ENCODE measurements at places on chromosomes 11 and 22.

GRCh38 chr11:9003573-9004182, at the start of gene NRIP3:
Gene NRIP3, minus strand, starts transcription at chr11:9004001. Its CDS starts 66 bp downstream, at chr11:9003935.
- no peak for DNase-seq

- no peak for DNase-seq
These were observed 27.2 kb downstream of the TMPRSS6 start for GRCh38 chr22:37082251-37082873.

- DNase-seq = no peak
These were observed 21.6 kb upstream of the SLC22A12 start for GRCh38 chr11:64569300-64569970.

DNA sequence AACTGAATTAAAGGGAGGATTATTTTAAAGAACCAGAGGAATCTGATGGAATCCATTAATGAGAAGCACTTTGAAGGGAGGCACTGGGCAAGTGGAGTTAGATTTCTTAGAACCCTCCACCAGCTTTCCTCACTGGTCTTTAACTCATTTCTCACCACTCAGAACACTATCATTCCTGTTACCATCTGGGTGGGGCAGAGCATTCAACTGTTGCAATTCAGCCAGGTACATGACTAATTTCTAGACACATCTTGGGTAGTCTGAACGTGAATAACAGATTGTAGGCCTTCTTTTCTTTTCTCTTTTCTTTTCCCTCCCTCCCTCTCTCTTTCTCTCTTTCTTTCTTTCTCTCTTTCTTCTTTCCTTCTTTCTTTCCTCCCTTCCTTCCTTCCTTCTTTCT, 15.5 kb upstream of the MMP1 start:
- no peak for DNase-seq

DNA sequence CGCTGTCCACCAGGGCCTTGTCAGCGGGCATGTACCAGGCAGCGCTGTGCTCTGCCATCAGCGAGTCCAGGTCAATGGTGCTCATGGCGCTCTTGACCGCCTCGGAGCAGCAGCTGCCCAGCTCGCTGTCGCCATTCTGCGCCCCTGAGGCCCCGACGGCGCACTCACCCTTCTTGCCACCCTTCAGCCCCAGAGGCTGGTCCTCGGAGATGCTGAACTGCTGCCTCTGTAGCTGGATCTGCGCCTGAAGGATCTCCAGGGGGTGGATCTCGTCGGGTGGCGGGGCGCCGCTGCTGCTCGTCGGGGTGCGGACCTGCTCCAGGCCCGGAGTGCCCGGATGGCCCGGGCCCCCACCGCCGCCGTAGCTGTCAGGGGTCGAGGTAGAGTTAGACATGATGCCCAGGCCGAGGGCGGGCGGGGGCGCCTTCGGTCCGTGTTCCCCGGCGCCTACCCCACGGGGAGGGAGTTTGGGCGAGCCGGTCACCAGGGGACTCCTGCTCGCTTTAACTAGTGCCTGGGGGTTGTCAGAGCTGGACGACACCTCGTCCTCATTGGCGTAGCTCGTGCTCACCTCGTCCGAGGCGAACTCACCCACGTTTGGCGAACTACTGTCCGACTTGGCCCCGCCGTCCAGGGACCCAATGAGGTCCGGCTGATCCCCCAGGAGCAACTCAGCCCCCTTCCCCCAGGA, 4.6 kb downstream of the MN1 start:
- DNase-seq = no peak

DNA sequence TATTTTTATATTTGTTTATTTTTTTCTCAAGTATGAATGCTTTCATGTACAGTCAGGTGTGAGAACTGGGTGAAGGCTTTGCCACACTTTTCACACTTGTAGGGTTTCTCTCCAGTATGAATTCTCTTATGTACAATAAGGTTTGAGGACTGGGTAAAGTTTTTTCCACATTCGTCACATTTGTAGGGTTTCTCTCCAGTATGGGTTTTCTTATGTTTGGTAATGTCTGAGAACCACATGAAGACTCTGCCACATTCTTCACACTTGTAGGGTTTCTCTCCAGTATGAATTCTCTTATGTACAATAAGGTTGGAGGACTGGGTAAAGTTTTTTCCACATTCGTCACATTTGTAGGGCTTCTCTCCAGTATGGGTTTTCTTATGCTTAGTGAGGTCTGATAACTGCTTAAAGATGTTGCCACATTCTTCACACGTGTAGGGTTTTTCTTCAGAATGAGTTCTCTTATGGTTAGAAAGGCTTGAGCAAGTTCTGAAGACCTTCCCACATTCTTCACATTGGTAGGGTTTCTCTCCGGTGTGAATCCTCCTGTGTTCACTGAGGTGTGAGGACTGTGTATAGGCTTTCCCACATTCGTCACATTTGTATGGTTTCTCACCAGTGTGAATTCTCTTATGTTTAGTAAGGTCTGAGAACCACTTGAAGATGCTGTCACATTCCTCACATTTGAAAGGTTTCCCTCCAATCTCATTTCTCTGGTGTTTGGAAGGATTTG, 19.7 kb downstream of the ZNF195 start:
- no peak for DNase-seq

- DNase-seq = no peak
These were observed 142.7 kb downstream of the FBXO7 start for GRCh38 chr22:32617271-32617670.

DNA sequence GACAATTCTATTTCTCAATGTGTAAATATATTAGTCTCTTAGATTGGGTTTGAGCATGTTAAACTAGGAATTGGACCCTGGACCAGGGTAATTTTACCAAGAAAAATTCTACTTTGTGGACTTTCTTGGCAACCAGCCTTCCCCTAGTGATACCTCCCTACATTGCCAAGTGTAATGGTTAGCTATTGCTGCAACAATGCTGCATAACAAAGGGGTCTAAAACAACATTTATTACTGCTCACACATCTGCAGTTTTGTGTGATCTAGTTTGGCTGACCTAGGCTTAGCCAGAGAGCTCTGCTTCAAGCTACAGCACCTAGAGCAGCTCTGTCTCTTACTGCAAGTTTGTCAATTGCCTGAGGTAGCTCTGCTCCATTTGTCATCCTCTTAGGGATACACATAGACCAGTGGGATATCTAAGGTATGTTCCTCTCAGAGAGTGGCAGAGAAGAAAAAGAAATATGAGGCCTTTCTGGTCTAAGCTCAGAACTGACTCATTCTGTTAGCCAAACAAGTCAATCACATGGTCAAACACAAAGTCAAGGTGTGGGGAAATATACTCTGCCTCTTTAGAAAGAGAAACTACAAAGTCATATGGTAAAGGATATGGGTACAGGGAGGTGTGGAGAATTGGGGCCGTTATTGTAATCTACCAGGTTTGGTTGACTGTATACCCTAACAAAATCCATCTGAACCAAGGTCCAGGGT, 2.0 kb upstream of the LAYN start:
- DNase-seq = no peak

DNA sequence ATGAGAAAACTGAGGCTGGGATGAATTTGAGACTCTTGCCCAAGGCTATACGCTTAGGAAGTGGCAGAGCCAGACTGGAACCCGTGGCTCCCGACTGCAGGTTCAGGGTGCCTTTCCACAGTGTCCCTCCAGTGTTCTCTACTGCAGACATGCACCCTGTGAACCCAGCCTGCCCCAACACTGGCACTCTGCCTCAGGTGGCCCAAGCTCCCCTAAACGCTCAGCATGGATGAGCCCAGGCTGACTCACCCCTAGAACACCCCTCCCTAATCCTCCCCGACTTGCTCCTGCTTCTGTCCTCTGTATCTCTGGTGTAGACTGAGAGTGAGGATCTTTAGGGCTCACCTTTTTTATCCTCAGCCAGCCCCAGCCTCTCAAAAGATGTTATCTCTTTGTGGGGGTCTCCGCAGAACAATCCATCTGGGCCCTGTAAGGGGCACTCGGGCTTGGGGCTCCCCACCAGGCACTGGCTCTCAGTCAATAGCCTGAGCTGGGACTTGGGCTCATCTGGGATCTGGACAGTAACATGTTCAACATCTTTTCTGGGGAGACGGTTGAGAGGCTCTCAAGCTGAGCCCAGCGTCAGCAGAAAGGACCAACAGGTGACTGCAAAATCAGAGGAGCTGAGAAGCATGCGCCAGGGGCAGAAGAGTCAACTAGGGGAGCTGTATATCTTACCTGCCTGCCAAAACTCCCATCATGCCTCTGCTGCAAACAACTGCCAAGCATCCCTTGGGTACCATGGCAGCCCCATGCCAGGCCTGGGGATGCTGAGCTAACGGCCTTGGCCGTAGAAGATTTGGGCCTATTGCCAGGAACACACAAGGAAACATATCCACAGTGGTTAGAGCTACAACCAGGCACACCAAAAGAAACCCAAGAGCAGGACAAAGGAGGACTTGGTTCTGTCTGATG, 176.2 kb downstream of the BUD13 start:
- no peak for DNase-seq

DNA sequence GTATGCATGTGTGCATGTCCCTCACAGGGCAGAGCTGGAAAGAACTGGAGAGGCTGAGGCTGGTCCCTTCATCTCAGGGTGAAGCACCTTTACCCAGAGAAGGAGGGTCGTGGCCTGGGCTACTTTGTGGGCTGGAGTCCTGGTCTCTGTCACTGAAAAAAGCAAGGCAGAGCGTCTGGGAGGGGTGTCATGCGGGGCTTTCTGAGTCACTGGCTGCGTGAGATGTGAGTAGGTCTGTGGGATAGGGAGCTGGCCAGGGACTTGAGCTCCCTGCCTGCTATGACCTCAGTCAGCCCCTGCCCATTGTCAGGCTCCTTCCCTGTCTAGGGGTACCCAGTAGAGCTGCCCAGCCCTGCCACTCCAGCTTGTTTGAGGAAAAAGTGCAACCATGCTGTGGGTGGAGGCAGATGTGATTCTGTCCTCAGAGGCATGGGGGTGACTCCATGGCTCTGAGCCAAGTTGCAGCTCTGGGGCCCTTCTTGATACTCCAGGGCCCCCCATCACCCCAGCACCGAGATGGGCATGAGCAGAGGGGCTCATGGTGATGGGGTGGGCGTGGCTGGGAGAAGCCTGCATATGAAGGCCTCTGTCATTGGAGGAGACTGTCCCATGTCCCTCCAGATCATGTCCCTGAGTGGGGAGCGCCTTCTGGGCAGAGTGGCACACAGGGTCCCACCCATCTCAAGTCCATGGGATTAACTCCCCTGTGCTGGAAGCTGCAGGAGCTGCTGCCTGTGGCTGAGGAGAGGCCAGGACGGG, 27.8 kb downstream of the KCNQ1 start:
- DNase-seq = no peak

GRCh38 chr11:41943656-41944055, 484.2 kb upstream of the LRRC4C start:
- DNase-seq = no peak

GRCh38 chr11:13174090-13174489, 103.5 kb upstream of the BMAL1 start:
- no peak for DNase-seq

- DNase-seq = no peak
These were observed 109.5 kb downstream of the FANCF start for GRCh38 chr11:22516111-22516510.

GRCh38 chr22:25741692-25742626, at the start of gene MYO18B:
Gene MYO18B, plus strand, starts transcription at chr22:25742188. Its CDS starts 18,905 bp downstream, at chr22:25761093.
- no peak for DNase-seq

- no peak for DNase-seq
These were observed 119.9 kb downstream of the MIAT start for GRCh38 chr22:26777156-26777801.

DNA sequence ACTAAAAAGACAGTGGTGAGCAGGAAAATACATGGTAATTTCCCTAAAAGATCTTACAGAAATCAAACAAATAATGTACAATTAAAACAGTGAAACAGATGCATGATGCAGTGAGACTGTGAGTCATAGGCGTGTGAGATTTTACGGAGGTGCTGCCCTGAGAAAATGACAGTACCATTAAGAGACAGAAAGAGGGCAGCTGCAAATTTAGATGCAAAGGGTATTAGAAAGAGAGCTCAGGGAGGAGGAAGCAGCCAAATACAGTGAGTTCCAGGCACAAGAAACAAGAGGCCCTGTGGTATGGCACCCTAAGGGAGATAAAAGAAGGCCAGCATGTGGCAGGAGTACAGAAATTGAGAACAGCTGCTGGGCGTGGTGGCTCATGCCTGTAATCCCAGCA, 88.5 kb upstream of the FIBIN start:
- no peak for DNase-seq

DNA sequence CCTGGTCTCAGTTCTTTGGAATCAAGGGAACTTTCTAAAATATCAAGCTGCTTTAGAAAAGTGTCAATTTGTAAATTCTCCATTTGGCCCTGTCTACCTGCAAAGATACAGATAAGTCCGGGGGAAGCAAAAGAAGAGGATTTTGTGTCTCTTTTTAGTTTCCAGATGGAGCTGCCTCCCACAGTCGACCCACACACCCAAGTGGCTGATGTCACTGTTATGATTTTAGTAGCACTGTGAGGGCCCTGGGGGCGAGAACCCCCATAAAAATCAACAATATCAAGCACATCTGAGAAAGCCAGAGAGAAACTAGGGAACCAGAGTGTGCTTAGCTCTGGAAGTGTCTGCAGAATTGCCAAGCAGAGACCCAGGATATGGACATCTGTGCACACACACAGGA, 212.7 kb downstream of the LARGE1 start:
- no peak for DNase-seq

GRCh38 chr11:23087407-23087806, 227.1 kb upstream of the CCDC179 start:
- no peak for DNase-seq

- no peak for DNase-seq
These were observed 55.0 kb upstream of the ARFGAP3 start for GRCh38 chr22:42912059-42912458.

- DNase-seq = no peak
These were observed 860.4 kb downstream of the OPCML start for GRCh38 chr11:132671851-132672370.

DNA sequence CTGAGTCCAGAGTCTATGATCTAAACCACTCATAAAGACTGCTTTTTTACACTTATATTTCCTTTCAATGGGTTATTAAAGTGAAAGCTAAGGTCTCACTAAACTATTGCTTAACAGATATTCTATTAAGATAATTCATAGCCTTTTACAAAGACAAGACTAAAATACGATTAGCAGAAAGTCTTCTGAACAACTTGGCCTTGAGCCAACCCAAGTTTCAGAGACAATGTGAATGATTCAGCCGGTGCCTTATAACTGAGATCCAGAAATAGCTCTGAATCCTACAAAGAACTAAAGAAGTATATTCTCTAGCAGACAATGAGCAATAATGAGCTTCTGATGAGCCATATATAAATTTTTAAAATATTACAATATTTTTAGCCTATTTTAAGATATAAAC, 41.5 kb upstream of the CARD18 start:
- no peak for DNase-seq

DNA sequence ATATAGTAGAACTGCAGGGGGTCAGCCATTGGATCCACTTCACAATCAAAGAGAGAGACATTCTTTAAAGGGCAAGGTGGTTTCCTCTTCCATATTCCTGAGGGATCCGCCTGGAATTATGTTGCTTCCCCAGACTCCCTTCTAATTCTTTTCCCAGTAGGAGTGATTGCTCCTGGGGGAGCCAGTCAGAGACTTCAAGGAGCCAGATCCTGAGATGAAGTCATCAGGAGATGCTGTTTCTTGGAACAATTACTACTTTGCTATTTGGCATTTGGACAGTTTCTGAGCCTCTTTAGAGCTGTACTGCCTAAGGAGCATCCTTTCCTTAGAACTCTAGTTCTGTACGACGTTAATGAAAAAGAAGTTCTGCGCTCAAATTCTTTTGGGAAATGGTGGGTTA, 1.9 kb upstream of the OR9Q2 start:
- DNase-seq = no peak

GRCh38 chr22:48892578-48893287, 934.9 kb downstream of the BRD1 start:
- DNase-seq = no peak

GRCh38 chr22:35552196-35552842, 11.7 kb downstream of the RASD2 start:
- no peak for DNase-seq

Measured in AG04449 (cell line).